Fibroblast of skin of back (primary cell): ENCODE measurements at places on chromosomes 4 and X.

DNA sequence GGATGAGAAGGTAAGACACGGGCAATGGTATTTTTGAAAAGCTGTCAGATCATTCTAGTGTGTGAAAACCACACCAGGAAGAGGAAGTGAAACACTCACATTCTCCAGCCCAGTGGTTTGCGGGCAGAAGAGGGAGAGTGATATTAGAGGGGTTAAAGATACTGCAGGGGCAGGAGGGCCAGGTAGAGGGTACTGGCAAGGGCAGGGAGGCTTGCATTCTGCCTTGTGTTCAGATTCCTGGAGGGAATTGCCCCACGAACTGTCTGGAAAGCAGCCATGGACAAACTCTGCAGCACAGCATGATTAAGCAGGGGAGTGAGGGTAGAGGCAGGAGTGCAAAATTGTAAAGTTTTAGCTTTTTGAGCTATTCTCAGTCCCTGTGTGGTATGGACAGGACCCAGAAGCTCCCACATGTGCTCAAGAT is 30.9 kb downstream of the NIPAL1 start:
- DNase-seq, result no peak

GRCh38 chrX:52852110-52852860 is 15.6 kb downstream of the XAGE3 start:
- DNase-seq, result peak; percentile 54

DNA sequence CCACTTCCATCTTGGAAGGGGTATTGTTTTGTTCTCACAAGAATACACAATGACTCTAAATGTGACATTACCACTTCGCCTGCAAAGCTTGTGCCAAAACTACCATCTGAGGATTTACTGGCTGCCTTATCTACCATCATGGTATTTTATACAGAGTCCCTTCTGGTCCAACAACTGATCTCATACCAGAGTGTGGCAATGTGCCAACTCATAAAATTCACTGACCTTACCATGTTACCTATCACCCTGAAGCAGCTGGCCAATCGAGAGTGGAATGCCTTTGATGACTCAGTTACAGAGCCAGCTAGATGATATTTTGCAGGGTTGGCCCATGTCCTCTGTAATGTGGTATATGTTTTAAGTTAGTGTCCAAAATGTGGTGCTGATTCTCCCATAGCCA is 3.8 kb upstream of the SERPINA7 start:
- no peak for DNase-seq

GRCh38 chrX:108138814-108139702 is 47.5 kb downstream of the ATG4A start:
- no peak for DNase-seq

GRCh38 chr4:81740487-81740886 is 268.8 kb upstream of the RASGEF1B start:
- DNase-seq, result no peak
